ENCODE measurements at places on chromosomes 1 and 21.

GRCh38 chr1:56057466-56058405 lies 521.6 kb downstream of the PLPP3 start:
- no peak for DNase-seq

- no peak for DNase-seq
Measured at GRCh38 chr1:30756545-30757351, 826 bp downstream of the LAPTM5 start.

GRCh38 chr21:32455548-32455947 lies 43.0 kb downstream of the EVA1C start:
- no peak for DNase-seq

GRCh38 chr1:114108751-114109255 lies 44.9 kb downstream of the SYT6 start:
- DNase-seq = no peak

DNA sequence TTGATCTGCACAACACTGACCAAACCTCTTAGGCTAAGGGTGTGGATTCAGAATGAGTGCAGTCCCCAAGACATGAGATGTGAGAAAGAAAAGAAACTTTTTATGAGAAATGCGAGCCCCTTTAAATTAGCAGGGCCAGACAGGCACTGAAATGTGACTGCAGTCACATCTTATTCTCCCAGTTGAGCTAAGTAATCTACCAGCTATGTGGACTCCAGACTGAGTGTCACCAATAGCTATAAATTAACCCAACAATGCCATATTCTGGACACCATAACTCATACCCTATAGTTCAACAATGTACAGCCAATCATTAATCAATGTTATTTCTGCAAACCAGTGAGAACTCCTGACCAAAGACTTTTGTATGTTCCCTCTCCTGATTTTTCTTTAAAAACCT lies 153.2 kb downstream of the COQ8A start:
- no peak for DNase-seq

DNA sequence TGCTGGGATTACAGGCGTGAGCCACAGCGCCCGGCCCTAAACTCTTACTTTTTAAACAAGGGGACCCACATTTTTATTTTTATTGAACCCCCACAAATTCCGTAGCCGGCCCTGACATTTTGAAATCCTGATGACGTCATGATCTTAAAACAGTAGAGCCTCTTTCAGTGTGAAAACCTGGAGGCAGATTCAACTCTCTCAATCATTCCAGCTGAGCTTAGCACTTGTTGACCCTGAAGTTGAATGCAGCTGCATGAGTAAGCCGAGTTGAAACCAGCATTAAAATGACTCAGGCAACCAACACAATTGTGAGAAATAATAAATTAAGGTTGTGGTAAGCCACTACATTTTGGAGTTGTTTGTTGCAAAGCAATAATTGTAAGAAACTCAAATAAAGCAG lies 93.9 kb upstream of the ADGRL4 start:
- no peak for DNase-seq

Measured in iPS-NIHi11 (cell line).